ENCODE measurements at places on chromosomes 1 and 21.

- no peak for DNase-seq
These were observed 30.1 kb upstream of the IL10 start for GRCh38 chr1:206802401-206802800.

- no peak for DNase-seq
These were observed 180.1 kb downstream of the ZBTB18 start for GRCh38 chr1:244231193-244231571.

DNA sequence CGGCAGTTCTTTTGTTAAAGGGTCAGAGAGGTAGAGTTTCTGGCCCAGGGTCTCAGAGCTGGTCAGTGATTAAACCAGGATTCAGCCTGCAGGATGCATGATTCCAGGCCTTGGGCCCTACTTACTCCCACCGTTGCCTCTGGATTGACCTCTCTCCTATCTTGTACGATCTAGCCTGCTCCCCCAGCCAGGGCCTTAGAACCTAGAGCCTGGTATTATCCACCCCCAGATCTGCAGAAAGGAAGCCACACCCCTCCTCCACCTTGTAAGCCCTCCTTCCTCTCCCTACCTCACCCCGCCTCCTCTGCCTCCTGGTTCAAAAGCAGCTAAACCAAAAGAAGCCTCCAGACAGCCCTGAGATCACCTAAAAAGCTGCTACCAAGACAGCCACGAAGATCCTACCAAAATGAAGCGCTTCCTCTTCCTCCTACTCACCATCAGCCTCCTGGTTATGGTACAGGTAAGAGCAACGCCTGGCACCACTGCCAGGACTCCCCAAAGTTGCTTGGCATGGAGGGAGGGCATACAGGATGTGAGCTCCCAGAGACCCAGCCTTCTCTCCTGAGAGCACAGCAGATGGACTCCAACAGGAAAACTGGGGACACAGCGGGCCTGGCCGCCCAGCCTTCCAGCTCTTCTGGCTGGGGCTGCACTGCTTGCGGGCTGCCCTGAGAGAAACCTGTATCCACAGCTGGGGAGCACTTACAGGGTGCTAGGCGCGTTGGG lies at the start of gene CD52:
Gene CD52 (plus strand): TSS at position 347 of the 726 bp plus-strand sequence. CDS start 60 bp downstream, at position 407.
- peak; percentile 47 for DNase-seq

GRCh38 chr1:164953815-164954214 lies 394.8 kb downstream of the PBX1 start:
- no peak for DNase-seq

GRCh38 chr1:54237586-54237985 lies 37.6 kb downstream of the MRPL37 start:
- DNase-seq = no peak

GRCh38 chr1:51192213-51192843 lies 43.7 kb upstream of the RNF11 start:
- peak; percentile 41 for DNase-seq

DNA sequence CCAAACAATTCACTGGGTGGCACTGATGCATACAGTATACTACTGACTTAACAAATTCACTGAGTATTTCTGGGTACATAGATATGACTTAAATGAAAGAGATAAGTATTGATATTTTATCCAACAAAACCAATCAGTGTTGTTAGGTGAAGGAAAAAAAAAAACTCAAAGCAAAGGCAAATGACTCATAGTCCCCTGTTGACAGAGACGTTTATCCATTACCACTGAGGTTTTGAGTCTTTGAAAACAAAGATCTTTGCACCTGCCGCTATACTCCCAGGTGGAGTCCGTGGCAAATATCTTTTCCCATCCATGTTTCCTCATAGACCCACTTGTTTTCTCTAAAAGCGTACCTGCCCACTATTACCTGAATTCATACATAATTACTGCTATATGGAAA lies 18.4 kb downstream of the DYNLT5 start:
- DNase-seq = no peak

DNA sequence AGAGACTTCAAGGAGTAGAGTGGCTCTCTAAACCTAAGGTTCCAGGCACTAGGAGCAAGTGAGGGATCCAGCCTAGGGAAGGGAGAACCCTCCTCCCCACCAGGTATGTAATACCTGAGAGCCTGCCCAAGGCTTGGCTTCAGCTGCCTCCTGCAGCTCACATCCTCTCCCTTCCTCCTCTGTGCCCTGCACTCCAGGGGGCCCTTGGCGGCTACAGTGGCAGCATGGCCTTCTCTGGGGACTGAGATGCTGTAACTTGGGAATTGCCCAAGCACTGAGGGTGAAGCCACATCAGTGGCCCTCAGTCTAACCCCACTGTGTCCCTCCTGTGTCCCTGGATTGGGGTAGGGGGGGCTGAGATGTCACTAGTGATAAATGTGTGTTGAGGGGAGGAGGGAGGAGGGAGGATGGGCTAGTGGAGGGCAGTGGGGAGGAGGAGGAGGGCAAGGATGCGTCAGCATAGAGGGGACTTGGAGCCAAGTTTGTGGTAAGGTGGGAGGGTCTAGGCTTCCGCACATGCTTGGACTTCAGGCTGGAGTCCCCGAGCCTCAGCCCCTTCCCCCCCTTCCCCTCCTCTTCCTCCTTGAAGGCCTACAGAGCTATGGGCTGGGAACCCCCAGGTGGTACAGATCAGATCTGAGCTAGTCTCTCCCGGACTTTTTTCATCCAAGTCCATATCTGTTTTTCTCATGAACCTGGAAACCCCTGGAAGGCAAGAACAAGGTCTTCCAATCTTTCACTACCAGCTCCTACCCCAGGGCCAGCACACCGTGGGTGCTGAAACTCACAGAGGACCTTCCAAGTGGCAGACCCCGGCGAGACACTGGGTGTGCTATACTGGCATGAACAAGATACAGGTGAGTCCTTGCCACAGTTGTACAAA lies 17.5 kb downstream of the COL9A2 start:
- no peak for DNase-seq

- DNase-seq = no peak
These were observed 348.8 kb downstream of the RYR2 start for GRCh38 chr1:237390823-237391222.

DNA sequence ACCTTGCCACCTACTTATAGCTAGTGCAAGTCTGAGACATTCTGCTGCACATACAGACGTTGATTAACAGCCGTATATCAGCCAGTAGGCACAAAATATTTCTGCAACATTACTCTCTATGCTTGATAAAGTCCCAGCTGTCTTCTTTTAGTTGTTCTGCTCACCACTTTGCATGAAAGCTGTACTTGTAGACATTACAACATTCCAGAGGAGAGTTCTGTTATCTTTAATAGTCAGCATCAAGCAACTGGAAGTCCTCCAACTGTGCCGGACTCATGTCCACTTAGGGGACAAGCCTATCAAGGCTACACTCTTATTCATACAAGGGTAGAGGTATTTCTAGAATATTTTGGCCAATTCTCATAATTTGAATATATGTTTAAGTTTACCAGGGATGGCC lies 50.0 kb downstream of the CACHD1 start:
- DNase-seq = no peak

- DNase-seq = no peak
These were observed 149.6 kb upstream of the C1orf87 start for GRCh38 chr1:60223158-60223557.

DNA sequence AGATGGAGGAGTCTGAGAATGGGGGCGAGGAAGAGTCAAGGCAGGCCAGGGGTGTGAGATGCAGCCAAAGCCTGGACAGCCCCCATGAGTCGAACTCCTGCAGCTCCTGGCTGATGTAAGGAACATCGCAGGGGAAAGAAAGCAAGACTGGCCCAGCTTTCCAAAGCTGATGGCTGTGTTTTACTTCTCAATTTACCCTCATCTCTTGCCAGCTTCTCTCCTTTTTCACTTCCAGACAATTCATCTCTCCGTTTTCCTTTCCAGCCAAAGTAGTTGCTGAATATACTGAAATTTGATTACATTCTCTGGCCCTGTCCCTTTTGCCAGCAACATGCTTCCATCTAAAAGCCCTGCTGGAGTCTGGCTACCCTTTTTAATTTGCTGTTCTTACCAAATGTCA lies 40.0 kb upstream of the UBE2U start:
- no peak for DNase-seq

DNA sequence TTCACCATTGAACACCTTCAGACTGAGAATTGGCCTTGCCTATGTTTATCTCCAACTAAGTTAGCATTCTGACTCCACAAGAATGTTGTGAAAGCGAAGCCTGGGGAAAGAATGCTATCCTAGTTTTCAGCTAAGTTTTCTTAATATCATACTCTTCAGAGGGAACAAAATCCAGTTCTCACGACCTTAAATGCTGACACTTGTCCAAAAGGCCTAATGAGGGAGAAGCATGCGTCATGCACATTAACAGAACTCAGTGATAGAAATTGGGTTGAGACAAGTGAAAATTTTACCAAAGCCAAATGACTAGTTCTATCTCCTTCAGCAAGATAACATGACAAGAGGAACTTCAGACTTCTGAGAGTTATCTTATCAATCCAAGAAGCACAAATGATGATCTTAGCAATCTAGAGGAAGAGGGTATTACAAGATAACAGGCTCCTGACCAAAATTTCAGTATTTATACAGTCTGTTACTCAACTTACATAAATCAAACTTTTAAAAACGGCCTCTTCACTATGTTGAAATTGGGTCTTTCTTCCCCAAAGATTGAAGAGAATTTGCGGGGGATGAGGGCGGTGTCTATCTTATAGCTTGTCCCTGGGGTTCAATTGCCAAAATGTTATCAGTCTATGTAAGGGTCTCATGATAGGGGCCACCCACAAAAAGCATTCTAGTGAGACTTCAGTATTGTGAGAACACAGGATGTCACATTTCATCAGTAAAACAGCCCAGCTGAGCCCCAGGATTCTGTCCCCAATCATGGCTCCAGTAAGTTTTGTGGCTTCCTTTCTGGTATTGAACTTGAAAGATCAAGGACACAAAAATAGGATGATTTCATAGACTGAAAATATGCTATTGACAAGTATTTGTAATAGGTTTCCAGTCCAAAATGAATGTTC lies 26.5 kb upstream of the SLC45A3 start:
- DNase-seq = no peak

DNA sequence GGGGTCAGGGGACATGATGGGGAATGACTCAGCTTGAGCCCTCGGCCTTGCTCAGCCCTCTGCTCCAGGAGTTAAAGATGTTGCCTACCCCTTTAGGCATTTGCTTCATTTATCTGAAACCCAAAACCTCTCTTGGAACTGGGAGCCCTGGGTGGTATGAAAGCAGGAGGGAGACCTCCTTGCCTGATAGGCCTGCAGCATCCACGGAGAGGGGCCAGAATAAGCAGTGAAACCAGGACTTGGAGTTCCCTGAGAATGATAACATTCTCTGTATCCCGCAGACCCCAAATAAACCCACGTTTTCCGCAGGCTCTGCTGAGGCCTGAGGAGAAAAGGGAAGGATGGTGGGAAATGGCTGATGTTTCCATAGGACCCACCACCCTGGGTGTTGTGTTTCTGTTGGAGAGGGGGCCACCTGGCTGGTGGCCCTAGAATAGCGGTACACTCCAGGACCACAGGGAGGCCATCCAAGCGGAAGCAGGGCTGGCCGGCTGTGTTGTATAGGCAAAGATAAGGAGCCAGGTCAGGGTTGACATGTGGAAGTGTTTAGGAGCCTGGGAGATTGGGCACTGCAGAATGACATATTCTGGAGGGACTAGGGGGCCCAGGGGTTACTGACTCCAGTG lies 77.4 kb downstream of the FOXD2 start:
- DNase-seq = no peak

GRCh38 chr1:53348486-53349368 lies 20.9 kb upstream of the LRP8 start:
- DNase-seq = no peak

DNA sequence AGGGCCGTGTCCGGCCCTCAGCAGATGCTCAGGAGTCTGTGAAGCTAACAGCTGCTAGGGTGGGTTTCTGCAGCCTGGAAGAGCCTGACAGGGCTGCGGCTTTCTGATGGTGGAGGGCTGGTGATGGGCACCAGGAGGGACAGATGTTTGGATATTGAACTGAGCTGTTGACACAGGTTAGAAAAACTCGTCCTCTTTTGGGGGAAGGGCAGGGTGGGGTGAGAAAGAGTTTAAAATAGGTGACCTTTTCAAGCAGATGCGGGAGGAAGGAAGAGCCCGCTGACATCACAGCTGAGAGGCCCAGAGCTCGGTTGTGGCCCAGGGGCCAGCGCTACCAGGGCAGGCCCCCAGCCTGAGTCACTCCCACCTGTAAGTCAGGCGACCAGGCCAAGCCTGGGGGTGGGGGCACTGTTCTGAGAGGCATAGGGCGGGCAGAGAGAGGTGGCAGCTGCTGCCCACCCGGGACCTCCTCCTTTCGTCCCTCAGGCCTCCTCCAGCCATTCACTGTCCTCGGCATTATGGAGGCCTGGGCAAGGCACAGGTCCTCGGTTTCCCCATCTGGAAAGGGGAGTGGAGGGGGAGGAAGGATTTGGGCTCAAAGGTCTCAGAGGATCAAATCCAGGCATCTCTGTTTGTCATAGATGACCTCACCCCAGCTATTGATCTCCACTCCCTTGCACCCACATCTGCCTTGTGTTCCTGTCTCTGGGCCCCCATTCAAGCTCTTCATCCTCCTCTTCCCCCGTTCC lies 32.3 kb upstream of the ID3 start:
- DNase-seq = peak; percentile 61

DNA sequence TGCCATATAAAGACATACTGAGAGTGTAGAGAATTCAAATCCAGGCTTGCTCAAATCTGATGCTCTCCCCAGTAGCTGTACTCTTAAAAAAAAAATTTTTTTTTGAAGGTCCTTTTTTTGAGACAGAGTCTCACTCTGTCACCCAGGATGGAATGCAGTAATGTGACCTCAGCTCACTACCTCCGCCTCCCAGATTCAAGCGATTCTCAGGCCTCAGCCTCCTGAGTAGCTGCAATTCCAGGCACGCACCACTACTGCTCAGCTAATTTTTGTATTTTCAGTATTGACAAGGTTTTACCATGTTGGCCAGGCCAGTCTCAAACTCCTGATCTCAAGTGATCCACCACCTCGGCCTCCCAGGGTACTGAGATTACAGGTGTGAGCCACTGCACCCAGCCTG lies 28.7 kb downstream of the STYXL2 start:
- DNase-seq = no peak

- DNase-seq = no peak
These were observed 23.8 kb downstream of the SIM2 start for GRCh38 chr21:36722370-36723368.
